ENCODE measurements at places on chromosomes 2 and 18. TPM values are rescaled to one million over a fixed set of nuclear protein-coding genes. Genes with fewer than 3 reads are reported as not detected.

Gene MFF
- 27.6 TPM for total RNA-seq

Gene EFR3B
- 0.30 TPM for total RNA-seq

Gene BBS5
- 1.8 TPM for total RNA-seq

Gene MPP4
- not detected for total RNA-seq

Gene PLCL1
- 0.23 TPM for total RNA-seq

Gene NPPC
- total RNA-seq, result not detected

Gene CROCC2
- 0.05 TPM for total RNA-seq

Gene DLX1
- not detected for total RNA-seq

DNA sequence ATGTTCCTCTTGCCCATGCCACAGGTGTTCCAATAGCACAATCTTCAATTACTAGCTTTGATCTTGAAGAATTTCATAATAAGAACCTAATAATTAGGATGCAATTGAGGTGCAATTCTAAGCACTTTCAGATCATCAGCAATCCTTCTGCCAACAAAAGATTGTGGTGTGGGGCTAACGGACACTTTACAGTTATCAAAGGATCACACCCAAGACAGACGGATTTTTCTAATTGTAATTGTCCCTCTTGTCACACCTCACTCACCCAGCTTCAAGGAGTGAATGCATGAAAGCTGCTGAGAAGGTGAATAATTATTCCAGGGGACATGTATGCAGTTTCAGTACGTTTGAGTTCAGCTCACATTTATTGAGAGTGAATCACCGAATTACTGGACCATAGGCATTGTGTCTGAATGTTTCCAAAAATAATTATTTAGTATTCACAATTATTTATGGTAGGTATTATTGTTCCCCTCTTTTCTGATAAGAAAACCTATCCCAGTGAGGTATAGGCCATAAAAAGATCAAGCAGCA lies 438.5 kb upstream of the TRIB2 start:
- no peak for DNase-seq

DNA sequence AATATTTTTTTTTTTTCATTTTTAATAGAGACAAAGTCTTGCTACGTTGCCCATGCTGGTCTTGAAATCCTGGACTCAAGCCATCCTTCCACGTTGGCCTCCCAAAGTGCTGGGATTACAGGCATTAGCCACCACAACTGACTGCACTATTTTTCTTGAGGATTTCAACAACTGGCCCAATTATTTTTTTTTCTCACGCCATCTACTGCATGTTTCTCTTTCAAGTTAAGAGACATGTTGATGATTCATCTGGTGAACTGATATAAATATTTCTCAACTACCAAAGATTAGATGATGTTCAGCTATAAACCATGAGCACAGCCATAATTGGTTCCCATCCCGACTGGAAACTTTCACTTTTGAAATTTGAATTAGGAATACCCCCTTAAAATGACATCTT lies 688.4 kb upstream of the SYT4 start:
- DNase-seq, result no peak

DNA sequence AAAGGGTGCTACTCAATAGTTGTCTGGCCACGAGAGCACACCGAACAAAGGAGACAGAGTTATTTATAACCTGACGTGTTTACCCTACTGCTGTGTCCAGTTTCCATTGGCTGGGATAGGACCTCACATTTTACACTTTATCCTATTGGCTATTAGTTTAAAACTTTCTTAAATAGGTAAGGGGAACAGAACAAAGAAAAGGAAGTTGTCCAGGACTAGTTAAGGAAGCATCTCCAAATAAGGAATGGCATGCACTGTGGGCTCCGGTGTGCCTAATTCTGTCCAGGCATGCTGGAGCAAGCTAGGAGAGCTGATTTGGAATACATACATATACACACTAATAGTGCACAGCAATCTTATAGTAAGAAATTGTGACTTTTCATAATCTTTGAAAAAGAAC lies 72.2 kb downstream of the CAB39 start:
- no peak for DNase-seq

DNA sequence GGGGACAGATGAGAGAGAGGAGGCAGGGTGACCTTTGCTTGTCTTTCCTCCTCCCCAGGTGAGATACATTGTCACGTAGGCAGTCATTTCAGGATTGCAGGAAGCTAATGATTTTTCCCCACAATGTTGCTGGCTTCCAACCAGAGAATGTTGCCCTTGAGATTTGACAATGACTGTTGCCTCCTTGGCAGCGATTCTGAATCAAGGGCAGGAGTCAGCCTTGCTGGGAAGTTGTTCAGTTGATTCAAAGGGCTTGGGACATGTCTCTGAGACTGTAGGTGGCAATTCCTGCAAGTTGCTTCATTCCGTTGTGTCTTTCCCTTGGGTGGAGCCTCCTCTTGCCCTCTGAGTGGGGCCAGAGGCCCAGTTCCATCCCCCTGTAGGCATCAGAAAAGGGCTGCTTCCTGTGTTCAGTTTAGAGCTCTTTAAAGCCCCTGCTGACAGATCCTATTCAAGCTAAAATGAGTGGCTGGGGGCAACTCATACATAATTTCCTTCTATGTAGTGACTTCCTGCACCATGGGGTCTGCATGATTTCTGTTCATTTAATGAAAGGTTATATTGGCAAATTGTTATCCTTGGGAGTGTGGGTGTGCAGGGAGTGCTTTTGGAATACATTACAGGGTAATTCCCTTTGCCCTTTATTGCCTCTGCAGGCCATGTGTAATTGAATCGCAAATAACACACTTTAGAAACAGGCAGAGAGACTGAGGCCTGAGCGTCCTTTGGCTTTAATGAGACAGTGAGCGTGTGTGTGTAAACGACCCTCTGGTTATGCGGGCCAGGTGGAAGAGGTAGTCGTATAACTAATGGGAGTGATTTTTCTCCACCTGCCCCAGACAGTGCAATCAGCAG lies 52.4 kb downstream of the GPR39 start:
- no peak for DNase-seq

GRCh38 chr18:59484131-59484530 lies 125.1 kb upstream of the LMAN1 start:
- DNase-seq, result no peak

DNA sequence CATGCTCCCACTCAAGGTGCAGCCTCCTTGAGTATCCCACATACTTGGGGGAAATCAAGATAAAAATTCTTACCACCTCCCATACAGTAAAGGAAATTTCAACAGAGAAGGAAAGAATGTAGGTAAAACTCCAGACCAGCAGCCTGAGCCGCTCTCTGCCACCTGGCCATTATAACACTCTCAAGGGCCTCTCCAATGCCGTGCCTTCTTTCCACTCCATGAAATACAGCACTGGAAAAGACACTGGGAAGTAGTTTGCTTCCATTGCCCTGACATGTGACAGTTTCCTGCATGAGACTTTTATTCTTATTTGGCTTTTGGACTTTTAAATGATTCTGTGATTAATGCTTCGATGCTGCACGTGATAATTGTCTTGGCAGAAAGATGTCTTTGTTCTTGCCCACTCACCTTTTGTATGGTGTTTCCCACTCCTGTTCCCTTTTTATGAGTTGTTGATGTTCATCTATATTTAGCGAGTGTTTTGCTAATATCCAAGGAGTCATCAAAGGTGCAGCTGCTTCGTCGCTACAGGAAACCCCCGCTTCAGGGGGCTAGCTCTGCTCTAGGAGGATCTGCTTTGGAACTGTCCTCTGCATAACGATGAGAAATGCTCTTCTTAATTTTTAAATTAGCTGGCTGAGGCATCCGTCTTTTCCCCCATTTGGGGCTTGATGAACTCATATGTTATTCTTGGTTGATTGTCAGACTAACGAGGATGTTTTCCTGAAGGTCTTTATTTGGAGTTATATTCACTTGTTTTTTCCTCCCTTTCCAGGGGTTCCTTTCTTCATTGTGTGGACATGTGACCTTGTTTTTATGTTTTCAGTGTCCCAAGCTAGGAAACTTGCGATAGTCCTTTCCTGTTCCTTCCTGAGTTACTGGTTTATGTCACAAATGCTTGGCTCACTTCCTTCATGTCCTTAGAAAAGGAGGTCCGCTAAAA lies 179.4 kb downstream of the TXNL1 start:
- no peak for DNase-seq

DNA sequence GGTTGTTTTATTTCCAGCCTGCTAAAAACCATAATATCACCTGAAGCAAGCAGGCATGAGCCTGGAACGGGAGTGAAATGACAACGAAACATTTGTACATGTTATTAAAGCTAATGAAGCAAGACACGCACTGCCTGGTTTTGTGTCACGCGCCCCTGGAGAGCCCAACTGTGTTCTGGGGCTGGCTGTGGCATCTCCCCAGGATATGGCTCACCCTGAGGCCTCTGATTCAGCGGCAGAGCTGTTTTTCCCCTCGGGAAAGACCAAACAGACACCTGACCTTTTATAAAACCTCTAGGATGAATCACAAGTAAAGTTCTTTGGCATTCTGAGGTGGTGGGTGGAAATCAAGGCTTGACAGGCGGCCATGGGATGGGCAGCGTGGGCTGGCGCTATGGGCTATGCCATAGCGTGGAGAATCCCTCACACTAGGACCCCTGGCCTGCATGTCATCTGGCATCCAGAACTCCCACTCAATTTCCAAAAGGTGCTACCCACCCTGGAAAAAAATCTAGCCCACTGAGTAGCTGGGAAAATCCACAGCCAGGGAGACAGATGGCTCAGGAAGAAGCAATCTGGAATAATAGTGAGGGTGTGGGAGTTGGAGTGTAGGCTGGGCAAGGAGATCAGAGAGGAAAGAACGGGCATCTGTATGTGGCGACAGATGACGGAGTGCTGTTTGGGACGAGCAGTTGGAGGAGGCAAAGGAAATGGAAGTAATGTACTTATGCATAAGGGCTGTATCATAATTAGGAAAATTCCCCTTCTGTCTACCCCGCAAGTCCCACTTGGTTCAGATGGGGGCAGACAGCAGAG lies 262.0 kb downstream of the AFF3 start:
- no peak for DNase-seq

DNA sequence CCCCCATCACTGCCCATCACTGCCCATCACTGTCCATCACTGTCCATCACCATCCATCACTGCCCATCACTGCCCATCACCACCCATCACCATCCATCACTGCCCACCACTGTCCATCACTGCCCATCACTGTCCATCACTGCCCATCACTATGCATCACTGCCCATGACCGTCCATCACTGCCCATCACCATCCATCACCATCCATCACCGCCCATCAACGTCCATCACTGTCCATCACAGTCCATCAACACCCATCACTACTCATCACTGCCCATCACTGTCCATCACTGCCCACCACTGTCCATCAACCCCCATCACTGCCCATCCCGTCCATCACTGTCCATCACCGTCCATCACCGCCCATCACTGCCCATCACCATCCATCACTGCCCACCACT lies 57.8 kb upstream of the OTOS start:
- DNase-seq, result no peak

DNA sequence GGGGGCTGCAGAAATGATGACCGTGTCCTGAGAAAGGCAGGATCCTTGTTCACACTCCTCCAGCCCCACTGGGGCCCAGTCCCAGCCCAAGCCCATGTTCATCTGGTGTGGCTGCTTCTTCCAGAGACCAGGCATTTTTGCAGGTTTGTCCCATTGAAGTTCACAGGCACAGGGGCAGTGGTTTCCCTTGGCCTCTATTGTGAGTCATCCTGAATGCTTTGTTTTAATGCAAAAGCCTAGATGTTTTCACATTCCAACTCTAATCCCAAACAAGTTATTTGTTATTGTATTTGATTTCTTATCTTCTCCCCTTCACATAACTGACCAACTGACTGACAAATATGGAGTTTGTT lies 426.4 kb upstream of the ID2 start:
- no peak for DNase-seq

Measured in left lobe of liver (tissue), 2 donors.